Right ventricle myocardium superior (tissue), 1 donor: ENCODE measurements at places on chromosomes 3 and 15. TPM values are rescaled to one million over a fixed set of nuclear protein-coding genes. Genes with fewer than 3 reads are reported as not detected.

TM4SF18 gene
- total RNA-seq, result 13.2 TPM

GRCh38 chr15:42811433-42811832, 74.5 kb upstream of the CDAN1 start:
- DNase-seq, result no peak

GRCh38 chr3:152173627-152174026, 95.1 kb upstream of the MBNL1 start:
- no peak for DNase-seq

GRCh38 chr15:32694222-32694983, 23.4 kb upstream of the GREM1 start:
- no peak for DNase-seq

- DNase-seq, result no peak
These were observed 51.4 kb downstream of the FGD5 start for GRCh38 chr3:14869917-14870782.
